Endodermal cell (in vitro differentiated cells): ENCODE measurements at places on chromosomes 5 and 9. TPM values are rescaled to one million over a fixed set of nuclear protein-coding genes. Genes with fewer than 3 reads are reported as not detected.

The SPATA31C1 gene
- total RNA-seq = 0.09 TPM in 1 of 2 replicates, not detected in the other

The SGCD gene
- 0.31 to 0.42 TPM (median 0.42 TPM) in 3 replicates for total RNA-seq

GRCh38 chr9:16824545-16825330, 45.7 kb downstream of the BNC2 start:
- peaks cover 2% of the 10 kb centered on the region for H3K4me1 ChIP-seq
- no peak overlapping the region for H3K4me3 ChIP-seq
- H3K27ac ChIP-seq = no peak overlapping the region
- DNase-seq = peak; percentile 67
- no peaks in the 10 kb centered on the region for H3K36me3 ChIP-seq

- no peaks in the 10 kb centered on the region for H3K27me3 ChIP-seq
- peak; percentile 75 for DNase-seq
- H3K4me1 ChIP-seq = peaks cover 6% of the 10 kb centered on the region
- H3K4me3 ChIP-seq = peak overlapping the region; percentile 90
- peak overlapping the region; percentile 81 for H3K27ac ChIP-seq
Measured at GRCh38 chr9:125747765-125748445, 732 bp downstream of the PBX3 start.

DNA sequence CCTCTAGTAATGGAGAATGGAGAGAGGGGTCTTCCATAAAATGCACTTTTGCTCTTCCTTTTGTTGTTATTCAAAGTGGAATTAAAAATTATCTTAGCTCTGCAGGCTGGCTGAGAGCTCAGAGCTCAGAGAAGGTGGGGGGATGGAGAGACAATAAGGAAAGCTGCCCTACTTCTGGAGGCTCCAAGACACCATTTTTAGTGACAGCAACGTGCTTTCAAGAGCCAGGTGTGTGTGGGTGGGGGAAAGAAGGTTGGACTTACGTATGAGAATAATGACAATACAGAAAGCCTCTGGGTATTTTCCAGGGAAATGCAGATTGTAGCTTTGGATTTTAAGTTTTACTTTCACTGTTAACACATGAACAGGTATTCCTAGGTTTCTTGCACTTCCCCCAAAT, 173.9 kb downstream of the TRPM3 start:
- H3K27me3 ChIP-seq = no peaks in the 10 kb centered on the region
- DNase-seq = no peak
- H3K4me1 ChIP-seq = peaks cover 9% of the 10 kb centered on the region
- H3K4me3 ChIP-seq = no peak overlapping the region
